ENCODE measurements at places on chromosomes 1 and 21.

DNA sequence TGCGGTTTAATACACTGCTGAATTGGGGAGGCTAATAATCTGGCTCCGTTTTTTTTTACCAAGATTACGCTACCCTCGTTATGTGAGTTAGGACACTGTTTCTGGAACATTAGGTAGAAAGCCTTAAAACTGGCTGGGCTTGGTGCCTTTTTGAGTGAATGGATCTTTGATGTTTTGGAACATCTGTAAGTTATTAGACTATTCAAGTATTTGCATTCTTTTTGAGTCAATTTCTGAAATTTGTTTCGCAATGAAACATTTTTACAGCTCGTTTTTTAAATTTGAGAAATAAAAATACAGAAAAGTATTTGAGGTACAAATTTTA is 106.9 kb downstream of the LTN1 start:
- DNase-seq: no peak

DNA sequence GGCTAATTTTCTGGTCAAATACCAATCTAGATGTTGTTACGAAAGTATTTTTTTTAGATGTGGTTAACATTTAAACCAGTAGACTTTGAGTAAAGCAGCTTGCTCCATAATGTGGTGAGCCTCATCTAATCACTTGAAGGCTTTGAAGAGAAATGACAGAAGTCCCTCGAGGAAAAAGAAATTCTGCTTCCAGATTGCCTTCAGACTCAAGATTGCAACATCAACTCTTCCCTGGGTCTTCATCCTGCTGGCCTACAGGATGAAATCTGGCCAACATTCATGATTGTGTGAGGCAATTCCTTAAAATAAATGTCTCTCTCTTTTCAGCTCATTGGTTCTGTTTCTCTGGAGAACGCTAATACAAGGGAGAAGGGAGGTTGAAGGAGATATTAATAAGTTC is 32.5 kb upstream of the SSX2IP start:
- DNase-seq: no peak

DNA sequence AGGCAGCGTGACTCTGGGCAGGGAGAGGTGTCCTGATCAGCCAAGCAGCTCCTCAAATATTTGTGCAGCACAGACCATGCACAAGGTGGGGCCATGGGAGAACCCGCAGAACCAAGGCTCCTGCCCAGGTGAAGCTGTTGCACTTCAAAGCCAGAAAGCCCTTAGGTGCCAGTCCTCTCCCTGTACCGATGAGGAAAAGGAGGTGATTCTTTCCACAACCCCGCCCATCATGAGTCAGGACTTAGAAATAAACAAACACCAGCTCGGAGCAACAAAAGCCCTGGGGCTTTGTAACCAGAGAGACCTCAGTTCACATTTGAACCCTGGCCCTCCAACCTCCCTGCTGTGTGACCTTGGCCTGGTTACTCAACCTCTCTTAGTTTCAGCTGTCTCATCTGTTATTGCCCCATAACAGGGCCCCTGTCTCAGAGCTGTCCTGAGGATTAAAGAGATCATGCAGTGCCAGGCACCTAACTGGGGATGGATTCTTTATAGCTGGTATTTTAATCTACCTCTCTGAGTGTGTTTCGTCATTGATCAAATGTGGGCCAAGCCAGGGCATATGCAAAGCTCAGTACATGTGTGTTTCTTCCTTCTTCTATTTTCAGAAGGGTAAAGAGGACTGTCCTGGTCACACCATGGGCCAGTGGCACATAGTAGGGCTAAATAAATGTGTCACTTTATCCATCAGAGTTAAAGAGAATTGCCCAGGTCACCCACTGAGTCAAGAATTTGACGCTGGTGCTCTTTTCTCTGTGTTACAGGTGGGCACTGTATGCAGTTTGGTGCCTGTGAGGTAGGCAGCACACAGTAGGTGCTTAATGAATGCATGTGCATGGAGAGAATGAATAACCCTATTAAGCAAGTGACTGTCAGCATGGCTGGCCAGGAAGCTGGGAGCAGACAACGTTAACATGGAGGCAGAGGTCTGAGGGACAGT is 1.4 kb downstream of the LDLRAD1 start:
- DNase-seq: no peak

GRCh38 chr1:28114844-28115243 is 26.4 kb upstream of the EYA3 start:
- no peak for DNase-seq

GRCh38 chr1:163300568-163300967 is 21.2 kb upstream of the NUF2 start:
- DNase-seq: no peak

GRCh38 chr1:203408486-203409481 is 57.9 kb upstream of the FMOD start:
- DNase-seq: peak; percentile 59

DNA sequence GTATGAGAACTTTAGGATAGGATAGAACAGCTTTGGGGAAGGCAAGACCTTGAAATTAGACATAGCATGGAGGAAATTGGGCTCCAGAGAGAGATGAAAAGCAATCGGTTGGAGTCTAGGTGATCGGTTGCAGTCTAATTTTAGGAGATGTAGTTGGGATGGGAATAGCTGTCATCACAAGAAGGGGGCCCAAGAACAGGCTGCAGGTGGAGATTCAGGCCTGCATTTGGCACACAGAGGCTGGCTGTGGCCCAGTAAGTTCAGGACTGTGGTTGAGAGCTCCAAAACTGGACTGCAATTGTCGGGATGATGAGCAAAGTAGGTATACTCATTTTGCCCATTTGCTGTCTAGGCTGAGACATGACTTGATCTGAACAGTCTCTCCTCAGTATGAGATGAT is 301.3 kb upstream of the B3GALT2 start:
- no peak for DNase-seq

- no peak for DNase-seq
Measured at GRCh38 chr1:37849480-37849879, 9.9 kb downstream of the MTF1 start.

GRCh38 chr1:158248118-158248517 is 6.1 kb upstream of the CD1A start:
- DNase-seq: no peak

DNA sequence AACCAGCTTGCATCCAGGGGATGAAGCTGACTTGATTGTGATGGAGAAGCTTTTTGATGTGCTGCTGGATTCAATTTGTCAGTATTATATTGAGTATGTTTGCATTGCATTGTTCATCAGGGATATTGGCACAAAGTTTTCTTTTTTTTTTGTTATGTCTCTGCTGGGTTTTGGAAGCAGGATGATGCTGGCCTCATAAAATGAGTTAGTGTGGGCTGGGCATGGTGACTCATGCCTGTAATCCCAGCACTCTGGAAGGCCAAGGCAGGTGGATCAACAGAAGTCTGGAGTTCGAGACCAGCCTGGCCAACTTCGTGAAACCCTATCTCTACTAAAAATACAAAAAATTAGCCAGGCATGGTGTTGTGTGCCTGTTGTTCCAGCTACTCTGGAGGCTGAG is 8.6 kb downstream of the OR2L3 start:
- no peak for DNase-seq

- DNase-seq: no peak
Measured at GRCh38 chr1:109919303-109919702, 8.7 kb downstream of the CSF1 start.

DNA sequence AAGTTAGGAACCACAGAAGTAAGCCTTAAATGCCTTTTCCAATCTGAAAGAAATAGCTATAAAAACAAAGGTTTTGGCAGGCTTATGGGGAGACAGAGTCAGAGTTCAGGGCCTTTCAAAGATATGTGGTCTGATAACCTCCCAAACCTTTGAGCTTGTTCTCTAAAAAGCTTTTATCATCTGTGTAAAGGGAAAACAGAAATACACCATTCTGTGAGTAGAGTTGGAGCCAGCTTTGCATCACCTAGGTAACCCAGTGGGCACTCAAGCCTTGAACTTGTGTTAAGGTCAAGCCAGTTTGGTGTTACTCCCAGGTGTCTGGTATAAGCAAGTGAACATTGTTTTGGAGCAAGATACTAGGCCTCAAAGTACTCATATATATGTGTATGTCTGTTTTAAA is 50.1 kb downstream of the LAMC1 start:
- DNase-seq: no peak

DNA sequence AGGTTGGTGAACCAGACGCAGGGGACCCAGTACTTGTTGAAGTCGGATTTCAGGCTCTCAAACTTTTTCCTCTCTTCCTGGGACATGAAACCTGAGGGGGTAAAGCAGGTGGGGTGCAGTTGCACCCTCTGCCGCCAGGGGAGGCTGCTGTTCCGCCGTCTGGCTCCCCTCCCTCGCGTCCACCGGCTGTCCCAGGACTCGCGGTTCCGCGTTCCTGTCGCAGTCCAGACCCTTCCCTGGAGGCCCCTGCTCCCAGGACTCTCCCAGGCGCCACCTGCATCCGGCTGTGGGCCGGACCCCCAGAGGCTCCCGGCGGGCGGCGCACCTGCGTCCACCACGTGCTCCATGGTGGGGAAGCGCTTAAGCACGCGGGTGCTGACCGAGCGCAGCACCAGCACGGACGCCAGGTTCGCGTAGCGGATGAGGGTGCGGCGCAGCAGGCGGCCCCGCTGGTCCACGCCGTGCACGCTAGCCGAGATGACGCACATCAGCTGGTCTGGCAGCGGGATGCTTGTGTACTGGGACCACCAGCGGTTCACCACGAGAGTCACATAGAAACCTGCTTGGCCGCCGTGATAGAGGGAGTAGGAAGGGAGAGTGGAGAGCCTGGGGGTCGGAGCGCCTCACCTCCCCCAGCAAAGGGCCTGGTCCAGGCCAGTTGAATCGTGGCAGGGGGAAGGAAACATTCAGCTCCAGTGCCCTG is 1.7 kb downstream of the BEST4 start:
- no peak for DNase-seq

- no peak for DNase-seq
Measured at GRCh38 chr1:112528076-112528475, 19.3 kb downstream of the WNT2B start.

- no peak for DNase-seq
Measured at GRCh38 chr1:33517596-33518250, 45.3 kb downstream of the ZSCAN20 start.

DNA sequence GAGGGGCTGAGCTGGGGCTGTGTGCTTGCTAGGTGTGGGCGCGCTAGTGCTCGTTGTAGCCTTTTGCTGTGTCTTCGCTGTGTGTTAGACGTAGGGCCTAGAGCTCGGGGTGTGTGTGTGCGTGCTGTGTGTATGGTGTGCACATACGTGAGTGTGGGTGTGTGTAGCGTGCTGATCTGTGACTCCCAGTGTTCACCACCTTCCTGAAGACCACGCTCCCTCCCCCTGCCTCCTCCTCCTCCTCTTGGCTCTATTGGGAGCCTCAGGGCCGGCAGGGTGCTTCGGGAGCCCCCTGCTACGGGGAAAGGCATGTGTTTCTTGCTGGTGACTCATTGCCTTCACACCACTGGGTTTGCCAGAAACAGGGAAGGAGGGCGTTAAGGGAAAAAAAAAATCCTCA is 9.4 kb upstream of the KCNC4 start:
- no peak for DNase-seq
